ENCODE measurements at places on chromosomes 13 and 19.

DNA sequence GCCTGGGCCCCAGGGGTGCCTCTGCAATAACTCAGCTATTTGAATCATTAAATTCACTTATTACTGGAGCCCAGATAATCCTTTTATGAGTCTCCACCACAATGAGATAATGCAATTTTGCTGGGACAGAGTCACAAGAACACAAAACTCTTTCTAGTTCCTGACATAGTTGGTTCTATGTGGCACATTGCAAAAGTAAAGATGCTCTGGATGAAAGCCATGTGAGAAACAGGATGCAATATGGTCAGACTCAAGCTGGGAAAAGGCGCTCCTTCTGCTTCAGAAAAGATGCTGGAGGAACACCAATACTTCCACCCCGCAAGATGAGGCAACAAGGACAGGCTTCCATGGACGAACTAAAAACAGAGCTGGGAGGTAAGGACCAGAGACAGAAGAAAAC, 5.7 kb downstream of the ANKRD27 start:
- DNase-seq: no peak

GRCh38 chr13:92806215-92806614, 420.4 kb upstream of the GPC6 start:
- DNase-seq: no peak

GRCh38 chr13:58085274-58085673, 453.7 kb downstream of the PCDH17 start:
- no peak for DNase-seq

DNA sequence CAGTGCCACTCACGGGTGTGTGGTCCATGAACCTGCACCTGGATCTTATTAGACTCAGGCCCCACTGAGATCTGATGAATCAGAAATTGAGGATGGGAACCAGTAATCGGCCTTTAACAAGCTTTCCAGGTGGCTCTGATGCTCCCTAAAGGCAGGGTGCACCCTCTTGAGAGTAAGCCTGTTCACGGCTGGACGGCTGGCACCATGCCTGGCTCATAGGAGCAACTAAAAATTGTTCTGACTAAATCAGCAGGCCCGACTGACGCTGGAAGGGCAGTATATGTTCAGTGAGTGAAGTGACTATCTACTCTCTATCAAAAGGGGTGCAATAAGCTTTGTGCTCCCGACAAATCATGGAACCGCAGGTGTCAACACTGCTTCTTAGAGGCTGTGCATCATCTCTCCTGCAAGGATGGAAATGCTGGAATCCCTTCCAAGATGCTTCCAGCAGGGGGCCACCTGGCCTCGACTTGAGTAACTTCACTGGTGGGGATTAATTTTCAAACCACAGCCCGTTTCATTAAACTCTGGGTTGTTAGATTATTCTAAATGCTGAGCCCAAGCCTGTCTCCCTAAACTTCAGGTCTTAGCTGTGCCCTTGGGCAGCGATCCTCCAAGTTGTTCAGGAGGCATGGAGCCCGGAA, 28.4 kb downstream of the TMTC4 start:
- no peak for DNase-seq

DNA sequence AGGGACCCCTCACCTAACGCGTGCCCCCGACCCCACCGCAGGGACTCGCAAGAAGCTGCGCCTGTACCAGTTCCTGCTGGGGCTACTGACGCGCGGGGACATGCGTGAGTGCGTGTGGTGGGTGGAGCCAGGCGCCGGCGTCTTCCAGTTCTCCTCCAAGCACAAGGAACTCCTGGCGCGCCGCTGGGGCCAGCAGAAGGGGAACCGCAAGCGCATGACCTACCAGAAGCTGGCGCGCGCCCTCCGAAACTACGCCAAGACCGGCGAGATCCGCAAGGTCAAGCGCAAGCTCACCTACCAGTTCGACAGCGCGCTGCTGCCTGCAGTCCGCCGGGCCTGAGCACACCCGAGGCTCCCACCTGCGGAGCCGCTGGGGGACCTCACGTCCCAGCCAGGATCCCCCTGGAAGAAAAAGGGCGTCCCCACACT, 4.7 kb upstream of the MYBPC2 start:
- no peak for DNase-seq

DNA sequence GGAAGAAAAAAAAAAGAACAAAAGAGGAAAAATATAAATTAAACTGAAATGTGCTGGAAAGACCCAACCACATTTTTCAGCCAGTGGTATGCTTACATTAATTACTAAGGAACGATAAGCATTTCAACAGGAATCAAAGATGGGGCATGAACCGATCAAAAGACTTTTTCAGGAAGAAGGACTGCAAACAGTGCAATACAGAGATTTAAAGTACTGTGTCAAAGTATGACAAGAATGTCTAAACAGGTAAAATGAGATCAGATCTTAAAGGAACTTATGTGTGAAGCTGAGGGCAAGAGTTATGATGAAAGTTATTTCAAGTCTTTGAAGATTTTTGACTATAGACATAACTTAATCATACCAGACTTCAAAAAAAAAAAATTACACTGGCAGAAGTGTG, 1761.8 kb downstream of the SLITRK5 start:
- DNase-seq: no peak

DNA sequence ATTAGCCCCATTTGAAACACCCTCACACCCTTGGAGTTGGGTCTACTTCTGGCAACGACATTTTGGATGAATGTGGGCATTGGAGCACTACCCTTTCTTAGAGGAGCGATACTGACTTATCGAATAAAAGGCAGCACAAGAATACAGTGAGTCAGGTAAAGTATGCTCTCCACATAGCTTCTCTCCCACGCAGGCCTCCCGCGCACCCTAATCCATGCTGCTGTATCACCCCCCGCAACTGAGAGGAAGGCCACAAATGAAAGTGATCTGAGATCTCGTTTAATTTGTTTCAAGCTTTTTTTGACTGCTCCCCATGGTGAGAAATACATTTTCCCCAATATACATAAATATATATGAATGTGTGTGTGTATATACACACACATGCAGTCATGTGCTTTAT, 25.4 kb upstream of the AKAP11 start:
- DNase-seq: no peak

- DNase-seq: no peak
Observed at GRCh38 chr19:7505288-7505681, 10.6 kb upstream of the ZNF358 start.

- no peak for DNase-seq
Observed at GRCh38 chr13:113077953-113078901, 27.4 kb upstream of the F7 start.

- no peak for DNase-seq
Observed at GRCh38 chr19:42059196-42059595, 10.8 kb downstream of the GRIK5 start.

- no peak for DNase-seq
Observed at GRCh38 chr13:110323172-110323891, 16.2 kb downstream of the COL4A2 start.

GRCh38 chr19:38851622-38852230, 1.9 kb upstream of the HNRNPL start:
- DNase-seq: peak; percentile 85

GRCh38 chr13:95253033-95253432, 48.2 kb downstream of the ABCC4 start:
- DNase-seq: no peak

DNA sequence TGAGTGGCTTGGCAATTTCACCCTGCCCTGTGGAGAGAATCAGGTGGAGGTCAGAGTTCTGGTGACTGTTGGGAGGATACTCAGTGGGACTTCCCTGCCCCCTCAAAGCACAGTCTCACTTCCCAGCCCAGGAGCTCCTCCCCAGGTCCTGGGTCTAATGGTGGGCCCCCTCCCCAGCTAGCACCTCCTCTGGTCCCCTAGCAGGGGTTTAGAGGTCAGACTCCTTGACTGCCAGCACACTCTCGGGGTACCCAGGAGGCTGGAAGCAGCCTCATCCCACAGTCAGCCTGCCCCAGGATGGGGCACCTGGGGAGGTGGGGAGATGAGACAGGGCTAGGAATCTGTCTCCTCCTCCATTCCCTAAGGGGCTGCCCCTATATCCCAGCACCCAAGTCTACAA, 65.2 kb downstream of the COLGALT1 start:
- no peak for DNase-seq

DNA sequence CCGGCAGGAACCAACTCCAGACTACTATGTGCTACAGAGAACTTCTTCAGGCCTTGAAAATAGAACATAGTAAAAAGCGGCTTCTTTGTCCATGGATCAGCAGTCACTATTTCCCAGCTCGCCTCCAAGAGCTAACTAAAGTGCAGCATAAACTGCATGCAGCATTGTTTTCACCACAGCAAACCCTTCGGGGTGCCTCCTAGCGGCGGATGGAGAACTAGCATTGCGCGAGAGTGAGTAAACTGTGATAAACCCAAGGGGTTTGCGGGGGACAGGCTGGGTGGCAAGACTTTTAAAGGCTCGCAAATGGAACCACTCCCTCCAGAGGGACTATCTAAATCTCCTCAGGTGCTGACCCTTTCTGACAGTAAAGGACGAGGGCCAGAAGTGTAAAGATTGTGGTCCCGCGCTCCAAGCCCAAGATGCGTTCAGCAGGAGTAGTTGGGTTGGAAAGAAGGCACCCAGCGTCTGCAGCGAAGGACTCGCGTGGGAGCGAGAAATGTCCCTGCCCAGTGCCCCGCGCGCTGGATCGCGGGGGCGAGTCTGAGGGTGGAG, 21.5 kb upstream of the SGCG start:
- DNase-seq: no peak

DNA sequence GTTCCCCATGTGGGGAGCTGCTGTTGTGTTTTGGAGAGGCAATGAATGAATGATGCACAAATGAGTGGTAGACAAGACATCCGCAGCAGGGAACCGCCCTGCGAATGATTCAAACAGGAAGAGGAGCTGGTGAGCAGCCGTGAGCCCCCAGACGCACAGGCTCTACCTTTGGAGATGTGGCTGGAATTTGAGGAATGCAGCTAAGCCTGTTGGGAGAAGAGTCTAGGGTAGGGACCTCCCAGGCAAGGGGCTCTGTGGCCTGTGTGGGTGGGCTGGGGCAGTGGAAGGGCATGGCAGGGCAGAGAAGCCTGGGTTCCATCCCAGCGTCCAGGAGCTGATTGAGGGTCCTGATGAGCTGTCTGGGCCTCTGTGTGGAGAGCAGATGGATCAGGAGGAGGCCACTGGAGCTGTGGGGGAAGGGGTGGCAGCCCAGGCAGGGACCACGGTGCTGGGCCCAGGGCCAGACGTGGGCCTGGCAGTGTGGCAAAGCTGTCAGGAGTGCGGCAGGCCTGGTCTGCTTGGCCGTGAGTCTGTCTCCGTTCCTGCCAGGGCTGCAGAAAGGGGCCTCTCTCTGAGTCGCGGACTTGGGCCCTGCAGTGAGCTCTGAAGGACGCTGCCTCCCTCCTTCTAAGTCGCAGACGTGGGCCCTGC, 41.8 kb upstream of the DCUN1D2 start:
- no peak for DNase-seq

DNA sequence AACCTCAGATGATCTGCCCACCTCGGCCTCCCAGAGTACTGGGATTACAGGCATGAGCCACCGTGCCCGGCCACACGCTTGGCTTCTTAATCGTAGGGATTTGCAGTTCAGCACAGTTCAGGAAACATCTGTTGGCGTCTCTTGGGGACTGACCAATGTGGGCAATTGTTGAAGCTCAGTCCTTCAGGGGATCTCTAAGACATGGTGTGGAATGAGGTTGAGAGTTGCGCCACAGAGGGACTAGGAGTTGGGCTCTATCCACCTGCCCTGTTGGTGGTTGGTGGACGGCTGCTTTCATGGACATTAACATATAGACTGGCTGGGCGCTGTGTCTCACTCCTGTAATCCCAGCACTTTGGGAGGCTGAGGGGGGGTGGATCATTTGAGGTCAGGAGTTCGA, 37.3 kb upstream of the SIN3B start:
- DNase-seq: no peak

- DNase-seq: no peak
Observed at GRCh38 chr13:41533266-41534052, 76.1 kb downstream of the RGCC start.
